AG08395 (cell line): ENCODE measurements at places on chromosomes 16 and 17.

DNA sequence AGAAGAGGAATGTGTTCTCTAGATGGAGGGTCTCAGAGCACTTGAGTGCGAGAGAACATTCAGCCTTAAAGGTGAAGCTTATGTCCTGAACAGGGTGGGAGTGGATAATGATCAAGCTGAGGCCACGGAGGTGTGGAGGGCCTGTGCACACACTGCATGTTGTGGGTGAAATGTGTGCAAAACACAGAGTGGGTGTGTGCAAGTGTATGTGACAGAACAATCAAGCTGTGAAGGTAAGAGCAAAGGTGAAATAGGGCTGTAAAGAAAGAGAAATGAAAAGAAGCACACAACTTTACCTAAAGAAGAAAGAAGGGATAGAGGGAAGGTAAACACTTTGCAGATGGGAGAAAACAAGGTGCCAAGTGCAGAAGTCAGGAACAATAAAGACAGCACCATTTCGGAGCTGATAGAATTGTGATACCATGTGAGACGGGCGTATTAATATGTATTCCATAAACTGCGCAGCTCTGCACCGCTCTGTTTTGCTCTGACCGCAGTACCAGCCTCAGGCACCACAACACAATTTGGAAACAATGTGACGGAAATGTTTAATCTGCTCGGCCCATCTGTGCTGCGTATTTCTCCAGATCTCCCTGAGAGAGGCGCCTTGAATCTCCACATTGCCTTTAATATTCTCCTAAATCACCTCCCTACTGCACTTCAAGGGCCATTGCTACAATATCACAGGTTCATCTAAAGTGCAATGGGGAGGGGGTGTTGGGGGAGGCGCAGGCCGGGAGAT, 40.6 kb downstream of the SNX11 start:
- peak; percentile 25 for DNase-seq

DNA sequence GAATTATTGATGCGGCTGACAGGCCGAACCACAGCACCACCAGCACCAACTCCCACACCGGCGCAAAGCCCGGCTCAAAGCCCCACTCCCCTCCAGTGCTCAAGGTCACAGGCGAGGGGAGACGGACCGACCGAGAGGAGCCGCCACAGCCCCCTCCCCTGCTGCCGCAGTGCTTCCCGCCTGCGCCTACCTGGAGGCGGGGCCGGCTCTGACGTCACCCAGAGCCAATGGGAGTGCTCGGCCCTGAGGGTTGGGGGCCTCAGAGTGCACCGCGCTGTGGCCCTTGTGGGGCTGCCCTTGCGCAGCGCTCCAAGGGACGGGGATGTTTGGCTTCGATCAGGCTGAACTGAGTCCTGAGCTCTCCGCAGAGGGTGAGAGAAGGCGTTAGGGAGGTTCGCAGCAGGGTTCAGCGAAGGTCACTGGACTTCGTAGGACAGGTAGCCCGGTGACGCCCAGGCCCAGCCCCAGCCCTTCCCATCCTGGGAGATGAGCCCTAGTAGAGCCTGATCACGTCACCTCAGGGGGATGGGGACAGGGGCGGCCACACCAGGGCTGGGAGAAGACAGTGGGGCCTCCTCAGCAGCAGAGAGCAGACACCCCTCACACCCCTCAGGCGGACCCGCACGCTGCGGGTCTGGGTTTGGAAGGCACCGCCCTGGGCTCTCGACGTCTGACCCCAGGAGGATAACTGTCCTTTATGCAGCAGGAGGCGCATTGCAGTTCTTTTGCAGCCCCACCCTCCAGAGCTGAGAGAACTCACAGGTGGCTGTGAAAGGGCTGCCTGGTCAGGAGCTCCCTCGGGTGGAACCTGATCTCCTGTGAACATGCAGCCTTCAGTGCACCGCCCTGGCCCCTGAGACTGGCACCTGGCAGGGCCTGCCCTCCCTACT, 1.5 kb downstream of the NDRG4 start:
- no peak for DNase-seq

DNA sequence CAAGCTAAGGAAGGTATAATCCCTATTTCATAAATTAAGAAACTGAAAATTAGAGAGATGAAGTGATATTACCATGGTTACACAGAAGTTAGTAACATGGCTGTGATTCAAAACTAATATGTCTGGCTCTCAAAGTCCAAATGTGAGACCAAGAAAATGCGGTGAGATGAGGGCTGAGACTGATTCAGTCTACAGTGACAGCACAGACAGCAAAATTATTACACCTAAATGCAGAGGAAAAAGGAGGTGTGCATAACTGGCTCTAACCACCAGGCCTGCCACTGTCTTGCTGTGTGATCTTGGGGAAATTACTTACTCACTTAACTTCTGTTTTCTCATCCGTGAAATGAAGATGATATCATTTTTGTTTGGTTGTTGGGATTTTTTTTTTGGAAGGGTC, 270.0 kb upstream of the SOX9 start:
- DNase-seq, result no peak

- DNase-seq, result peak; percentile 31
These were observed 578.2 kb downstream of the TOX3 start for GRCh38 chr16:51968749-51969148.

GRCh38 chr17:21530311-21530710, 154.2 kb downstream of the KCNJ12 start:
- DNase-seq, result no peak

DNA sequence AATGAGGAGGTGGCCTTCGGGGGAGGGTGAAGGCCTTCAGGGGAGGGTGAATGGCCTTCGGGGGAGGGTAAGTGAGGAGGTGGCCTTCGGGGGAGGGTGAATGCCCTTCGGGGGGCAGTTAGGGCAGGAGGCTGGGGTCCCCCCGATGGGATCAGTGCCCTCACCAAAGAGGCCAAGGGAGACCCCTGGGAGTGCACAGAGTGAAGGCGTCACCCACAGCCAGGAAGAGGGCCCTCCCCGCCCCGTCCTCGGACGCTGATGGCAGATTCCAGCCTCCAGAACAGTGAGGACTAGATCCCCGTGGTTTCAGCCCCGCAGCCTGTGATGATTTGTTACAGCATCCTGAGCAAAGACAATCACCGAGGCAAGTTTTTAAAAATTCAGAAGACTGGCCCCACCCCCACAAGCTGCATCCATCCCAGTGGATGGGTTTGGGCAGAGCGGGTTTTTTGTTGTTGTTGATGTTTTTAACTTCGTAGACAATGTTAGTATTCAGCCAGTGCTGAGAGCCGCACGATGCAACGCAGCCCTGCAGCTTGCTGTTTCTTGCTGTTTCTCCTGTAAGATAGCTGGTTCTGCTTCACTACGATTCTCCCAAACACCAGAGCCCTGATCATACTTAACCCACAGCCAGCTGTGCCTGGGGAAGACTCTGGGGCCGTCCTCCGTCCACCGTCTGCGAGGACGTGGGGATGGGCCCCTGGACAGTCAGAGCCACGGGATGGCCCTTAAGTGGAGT, 40.7 kb upstream of the CBFA2T3 start:
- no peak for DNase-seq

GRCh38 chr16:67277999-67278772, 1.1 kb upstream of the PLEKHG4 start:
- peak; percentile 85 for DNase-seq

DNA sequence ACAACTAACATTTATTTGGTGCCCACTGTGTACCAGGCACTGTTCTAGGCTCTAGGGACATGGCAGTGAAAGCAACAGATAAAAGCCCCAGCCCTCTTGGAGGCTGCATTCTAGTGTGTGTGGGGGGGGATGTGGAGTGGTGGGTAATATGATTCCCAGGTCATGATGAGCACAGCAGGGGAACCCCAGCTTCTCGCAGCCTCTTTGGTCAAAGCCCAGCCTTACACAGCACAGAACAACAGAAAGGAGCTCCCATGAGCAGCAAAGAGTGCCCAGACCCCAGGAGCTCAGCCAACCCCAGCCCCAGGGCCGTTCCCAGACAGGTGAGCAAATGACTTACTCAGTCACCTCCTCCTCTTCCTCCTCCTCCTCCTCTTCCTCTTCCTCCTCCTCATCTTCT, 21.9 kb downstream of the CNGB1 start:
- no peak for DNase-seq

GRCh38 chr16:82055117-82055516, 20.1 kb downstream of the HSD17B2 start:
- DNase-seq, result no peak

GRCh38 chr17:13572581-13572980, 29.1 kb downstream of the HS3ST3A1 start:
- DNase-seq, result peak; percentile 25

DNA sequence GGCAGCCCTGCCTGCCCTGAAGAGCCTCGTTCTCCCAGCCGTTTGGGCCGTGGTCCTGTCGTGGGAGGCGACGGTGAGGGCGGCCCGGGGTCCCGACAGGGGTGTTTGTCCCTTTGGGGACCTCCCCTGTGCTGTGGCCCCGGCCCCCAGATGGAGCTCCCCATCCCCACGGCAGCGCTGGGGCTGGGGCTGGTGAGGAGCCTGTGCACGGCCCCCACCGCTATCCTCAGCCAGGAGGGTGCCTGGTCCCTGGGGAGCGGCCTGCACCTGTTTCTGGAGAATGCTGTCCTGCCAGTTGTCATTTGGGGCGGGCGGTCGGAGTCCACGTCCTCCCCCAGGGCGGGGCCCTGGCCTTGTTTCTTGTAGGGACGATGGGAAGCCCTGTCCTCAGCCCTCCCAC, 6.6 kb downstream of the CAPN15 start:
- DNase-seq, result no peak

DNA sequence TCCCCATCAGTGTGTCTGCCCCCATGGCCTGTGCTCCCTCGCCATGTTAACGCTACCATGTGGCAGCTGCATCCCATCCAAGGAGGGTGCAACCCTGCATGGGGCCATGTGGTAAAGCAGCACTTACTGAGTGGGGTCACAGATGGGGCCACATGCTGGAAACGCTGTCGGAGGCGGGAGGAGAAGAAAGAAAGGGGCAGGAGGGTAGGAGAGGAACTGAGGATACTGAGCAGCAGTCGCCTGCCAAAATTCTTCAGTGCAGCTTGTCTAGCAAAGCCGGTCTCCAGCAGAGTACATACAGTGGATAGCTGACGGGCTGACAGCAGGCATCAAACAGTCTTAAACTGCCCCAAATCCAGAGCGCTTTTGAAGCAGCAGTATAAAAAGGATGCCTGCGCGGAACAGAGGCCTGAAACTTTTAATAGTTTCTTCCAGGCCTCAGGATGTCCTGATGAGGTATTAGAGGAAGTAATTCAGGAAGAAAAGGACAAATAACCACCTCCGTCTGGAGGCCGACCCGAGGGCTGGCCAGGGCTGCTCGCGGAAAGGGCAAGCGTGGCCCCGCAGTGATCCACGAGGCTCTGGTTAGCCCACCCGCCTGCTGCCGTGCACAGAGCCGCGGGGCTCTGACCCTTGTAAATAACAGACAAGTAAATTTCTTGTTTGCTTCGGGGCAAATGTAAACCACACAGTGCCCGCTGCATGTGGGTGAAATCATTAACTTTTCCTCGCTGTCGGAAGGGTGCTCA, 149.0 kb downstream of the CCDC182 start:
- no peak for DNase-seq

GRCh38 chr16:60755907-60756306, 1280.3 kb downstream of the CDH8 start:
- no peak for DNase-seq

- DNase-seq, result no peak
These were observed 38.3 kb upstream of the AKAP1 start for GRCh38 chr17:57046749-57047148.

DNA sequence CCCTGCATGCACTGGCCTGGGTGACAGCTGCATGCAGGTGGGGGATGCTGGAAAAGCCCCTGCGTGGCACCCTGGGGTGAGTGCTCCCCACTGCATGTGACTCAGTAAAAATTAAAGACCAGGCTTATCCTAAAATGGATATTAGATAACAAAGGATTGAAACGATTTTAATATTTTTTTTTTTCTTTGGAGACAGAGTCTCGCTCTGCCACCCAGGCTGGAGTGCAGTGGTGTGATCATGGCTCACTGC, 334.9 kb downstream of the C16orf95 start:
- DNase-seq, result no peak

DNA sequence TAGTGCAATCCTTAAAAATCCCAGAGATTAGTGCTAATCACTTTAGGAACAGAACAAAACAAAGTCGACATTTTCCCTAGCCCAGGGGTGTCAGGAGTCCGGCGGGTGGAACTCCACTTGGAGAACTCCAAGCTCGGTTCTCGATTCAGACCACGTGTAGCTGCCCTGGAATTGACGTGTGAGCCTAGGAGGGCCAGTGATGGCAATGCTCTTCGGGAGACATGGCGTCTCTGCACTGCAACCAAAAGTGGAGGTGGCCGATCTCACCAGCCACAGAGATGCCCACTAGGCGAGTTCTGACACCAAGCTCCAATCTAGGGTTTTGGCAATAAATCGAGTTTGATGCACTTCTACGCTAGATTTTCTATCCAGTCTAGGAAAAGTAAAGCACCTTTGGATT, 17.6 kb downstream of the MAP1LC3B start:
- no peak for DNase-seq

GRCh38 chr16:54475019-54475601, 188.5 kb upstream of the IRX3 start:
- DNase-seq, result no peak

DNA sequence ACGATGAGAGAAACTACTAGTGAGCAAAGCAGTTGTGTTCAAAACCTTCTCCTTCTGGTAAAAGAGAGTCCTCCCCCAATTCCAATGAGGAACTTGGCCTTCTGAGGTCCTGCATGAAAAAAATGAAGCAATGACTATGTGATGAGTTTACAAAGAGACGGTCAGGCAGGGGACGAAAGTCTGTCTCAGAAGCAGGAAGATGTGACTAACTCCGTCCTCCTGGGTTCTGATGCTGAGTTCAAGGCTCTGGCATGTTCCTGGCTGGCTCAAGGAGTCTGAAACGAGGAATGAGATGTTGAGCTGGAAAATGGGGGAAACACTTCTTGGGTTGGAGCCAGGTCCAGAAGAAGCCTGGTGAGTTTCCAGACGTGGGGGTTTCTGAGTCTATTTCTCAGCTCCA, 129.6 kb downstream of the CPPED1 start:
- peak; percentile 81 for DNase-seq

GRCh38 chr16:2223942-2224486, 623 bp downstream of the E4F1 start:
- peak; percentile 68 for DNase-seq

DNA sequence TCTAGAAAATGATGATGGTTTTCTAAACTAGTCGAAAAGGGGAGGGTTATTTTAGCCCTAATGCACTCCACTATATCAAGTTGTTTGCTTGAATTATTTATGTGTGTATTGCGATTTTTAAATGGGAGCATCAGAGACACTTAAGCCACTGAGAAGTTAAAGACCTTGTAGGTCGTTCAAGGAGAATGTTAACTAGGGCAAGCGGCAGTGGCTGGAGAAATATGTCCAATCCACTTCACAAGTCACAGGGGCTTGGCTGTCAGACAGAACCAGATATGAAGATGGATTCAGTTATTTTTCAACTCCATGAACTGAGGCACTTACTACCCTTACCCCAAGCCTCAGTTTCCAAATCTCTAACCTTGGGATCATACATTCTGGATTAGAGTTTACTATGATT, 702.0 kb downstream of the CDH11 start:
- no peak for DNase-seq

GRCh38 chr17:17701658-17702057, 20.4 kb downstream of the RAI1 start:
- DNase-seq, result no peak

DNA sequence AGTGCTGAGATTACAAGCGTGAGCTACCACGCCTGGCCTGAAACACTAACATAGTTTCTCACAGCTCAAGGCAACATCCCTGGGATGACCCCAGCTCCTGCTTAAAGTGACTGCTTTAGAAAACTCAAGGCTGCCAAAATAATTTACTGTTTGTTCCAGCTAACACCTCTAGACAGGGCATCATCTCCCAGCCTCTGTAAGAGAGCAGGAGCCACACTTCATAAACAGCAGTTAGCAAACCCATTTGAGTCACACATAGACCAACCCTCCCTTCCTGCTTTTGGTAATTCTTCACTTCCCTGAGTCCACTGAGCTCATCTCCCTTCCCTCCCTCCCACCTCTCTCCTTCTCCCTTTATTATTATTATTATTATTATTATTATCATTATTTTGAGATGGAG, 201.3 kb downstream of the XYLT1 start:
- DNase-seq, result peak; percentile 35
